NCI-H1105 (cell line): ENCODE measurements at places on chromosomes 7 and 10.

DNA sequence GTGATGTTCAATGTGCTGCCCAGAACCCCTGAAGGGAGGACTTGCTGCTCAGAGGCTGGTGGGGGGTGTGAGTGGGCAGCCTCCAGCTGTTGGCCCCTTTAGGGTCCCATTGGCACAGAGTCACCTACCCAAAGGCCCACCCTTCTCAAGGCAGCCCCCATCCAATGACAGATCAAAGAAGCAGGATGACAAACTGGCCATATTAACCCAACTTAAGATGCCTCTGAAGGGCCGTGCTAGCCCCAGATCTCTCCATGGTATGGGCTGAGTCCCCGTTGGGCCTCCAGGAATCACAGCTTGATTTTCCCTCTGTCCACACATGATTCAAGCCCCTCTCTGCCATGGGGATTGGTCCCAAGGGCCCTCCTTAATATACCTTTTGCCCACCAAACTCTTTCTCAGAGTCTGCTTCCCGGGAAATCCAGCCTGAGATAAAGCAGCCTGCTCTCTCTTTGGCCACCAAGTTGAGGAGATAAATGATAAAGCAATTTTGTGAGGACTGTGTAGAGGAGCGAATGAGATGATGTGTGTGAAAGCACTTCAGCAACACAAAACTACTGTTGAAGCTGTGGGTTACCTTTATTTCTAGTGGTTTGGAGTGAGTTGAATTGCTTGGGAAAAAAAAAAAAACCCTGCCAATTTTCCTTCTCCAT lies 38.2 kb upstream of the C10orf71 start:
- DNase-seq, result no peak

GRCh38 chr7:111324228-111324627 lies 233.3 kb downstream of the LRRN3 start:
- no peak for DNase-seq

DNA sequence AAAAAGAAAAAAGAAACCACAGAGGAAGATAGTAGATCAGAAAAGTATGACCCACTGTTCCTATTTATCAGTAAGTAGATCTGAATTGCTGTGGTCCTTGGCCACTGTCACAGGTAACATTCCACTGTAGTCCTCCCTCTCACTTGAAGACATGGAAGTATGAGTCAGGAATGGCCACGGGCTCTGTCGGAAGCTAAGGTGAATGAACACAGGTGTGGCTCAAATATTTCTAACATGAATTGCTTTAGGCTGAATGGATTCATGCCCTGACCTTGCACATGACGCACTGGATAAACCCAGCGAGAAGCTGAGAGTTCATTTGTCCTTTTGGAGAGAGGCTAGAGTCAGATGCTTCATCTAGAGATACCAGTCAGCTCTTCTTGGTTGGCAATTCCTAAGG lies 224.5 kb upstream of the SP8 start:
- DNase-seq, result no peak

- DNase-seq, result no peak
Observed at GRCh38 chr7:152553671-152554317, 118.0 kb upstream of the KMT2C start.

DNA sequence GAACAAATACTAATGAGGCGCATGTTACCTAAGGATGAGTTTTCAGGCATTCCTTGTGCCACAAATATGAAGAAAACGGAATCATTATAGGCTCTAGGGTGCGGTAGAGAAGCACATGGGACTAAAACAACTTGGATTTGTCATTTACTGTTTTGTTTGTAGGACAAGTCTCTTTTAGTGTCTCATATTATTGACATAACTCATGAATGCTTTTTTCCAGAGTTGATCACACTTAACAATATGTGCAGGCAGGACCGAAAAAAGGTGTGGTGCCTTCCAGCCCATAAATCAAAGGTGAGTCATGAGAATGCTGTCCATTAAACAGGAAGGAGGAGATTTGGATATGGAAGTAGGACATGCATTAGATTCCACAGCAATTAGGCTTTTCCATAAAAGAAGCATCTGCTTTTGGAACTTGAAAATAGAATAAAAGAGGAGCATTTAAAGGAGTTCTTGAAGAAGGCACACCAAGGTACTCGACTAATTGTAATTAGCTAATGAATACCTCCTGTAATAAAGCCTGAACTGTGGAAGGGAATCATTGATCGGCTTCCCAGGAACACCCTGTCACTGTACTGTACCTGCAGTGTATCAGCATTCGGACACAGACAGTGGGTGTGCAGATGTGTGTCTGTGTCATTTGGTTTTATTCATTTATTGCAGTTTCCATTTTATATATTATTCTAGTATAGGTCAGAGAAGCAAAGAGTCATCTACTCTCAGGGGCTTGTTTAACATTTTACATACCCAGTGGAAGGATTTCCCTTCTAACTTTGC lies 119.7 kb upstream of the KLF14 start:
- no peak for DNase-seq

- DNase-seq, result peak; percentile 76
Observed at GRCh38 chr7:6435486-6436384, 12.0 kb downstream of the DAGLB start.

DNA sequence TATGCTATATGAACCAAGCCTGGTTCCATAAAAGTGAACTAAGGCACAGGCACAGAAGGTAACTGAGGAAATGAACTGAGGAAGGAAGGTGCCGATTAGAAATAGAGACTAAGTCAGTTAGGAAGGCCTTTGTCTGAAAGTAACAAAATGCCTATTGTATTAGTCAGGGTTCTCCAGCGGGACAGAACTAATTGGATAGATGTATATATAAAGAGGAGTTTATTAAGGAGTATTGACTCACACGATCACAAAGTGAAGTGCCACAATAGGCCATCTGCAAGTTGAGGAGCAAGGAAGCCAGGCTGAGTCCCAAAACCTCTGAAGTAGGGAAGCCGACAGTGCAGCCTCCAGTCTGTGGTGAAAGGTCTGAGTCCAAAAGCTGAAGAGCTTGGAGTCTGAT lies 13.9 kb upstream of the PLXNA4 start:
- DNase-seq, result no peak

GRCh38 chr10:3054851-3055199 lies 12.5 kb upstream of the PFKP start:
- DNase-seq, result no peak

GRCh38 chr10:69437321-69438259 lies 13.7 kb upstream of the TSPAN15 start:
- no peak for DNase-seq

GRCh38 chr10:47379901-47380300 lies 4.2 kb downstream of the ZNF488 start:
- DNase-seq, result no peak

DNA sequence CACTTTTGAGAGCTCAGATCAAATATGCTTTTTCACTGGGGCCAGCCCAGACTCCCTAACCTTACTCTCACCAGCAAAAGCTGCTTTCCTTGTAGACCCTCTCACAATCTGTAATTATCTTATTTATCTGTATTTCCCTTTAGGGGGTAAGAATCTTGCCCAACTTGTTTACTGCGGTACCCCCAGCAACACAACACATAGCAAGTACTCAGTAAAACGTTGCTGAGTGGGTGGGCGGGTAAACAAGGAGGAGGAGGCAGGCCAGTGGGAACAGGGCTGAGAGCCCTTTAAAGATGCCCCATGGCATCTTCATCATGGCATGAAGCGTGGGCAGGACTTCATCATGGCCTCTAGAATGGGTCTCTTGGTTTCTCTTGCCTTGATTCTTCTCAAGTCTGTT lies 64.2 kb downstream of the SORBS1 start:
- DNase-seq, result no peak

DNA sequence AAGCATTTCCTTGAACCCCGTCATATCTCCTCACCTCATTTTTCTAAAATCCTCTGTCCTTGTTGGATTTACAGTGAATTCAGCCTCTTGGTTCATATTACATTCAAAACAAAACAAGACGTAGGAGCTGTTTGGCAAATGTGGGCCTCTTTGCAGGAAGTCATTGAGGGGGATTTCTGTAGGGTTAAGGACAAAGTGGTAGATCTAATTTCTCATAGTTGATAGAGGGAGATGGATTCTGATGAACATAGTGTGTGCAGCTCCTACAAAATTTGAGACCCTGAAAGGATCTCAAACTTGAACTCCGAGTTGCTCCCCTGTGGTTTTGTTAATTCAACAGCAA lies 682 bp downstream of the TBXAS1 start:
- no peak for DNase-seq

GRCh38 chr10:10482613-10483012 lies 535.1 kb upstream of the CELF2 start:
- no peak for DNase-seq
